ENCODE measurements at places on chromosomes 11 and 22.

GRCh38 chr11:126891556-126892217 lies 108.9 kb downstream of the KIRREL3 start:
- no peak for DNase-seq

DNA sequence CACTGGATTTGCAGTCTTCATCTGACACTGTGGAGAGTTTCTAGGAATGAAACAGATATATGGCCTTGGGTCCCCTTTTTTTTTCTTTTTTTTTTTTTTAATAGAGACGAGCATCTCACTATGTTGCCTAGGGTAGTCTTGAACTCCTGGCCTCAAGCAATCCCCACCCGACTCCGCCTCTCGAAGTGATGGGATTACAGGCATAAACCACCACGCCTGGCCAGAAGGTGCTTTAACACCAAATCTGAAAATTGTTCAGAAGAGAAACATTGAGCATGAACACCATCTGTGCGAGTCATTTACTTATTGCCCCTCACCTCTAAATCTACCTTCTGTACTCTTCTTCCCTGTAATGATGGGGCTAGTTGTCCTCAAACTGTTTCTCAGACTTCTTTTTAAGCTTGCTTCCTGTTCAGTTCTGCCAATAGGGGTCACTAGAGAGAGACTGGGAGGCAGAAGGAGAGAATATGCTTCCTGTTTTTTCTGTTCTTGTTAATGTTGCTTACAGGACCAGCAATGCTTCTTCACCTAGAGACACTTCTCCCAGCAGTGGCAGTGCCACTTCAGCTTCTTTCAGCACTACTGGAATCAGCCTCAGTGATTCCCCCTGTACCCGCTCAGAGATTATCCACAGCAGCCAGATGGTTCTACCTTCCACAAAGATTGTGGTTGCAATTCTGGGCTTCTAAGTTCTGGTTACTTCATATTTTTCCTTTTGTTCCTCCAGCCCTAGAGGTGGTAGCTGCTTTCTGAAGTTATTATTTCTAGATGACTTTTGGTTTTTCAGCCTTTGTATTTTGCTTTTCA lies 20.8 kb upstream of the ZBED5 start:
- DNase-seq, result peak; percentile 3

DNA sequence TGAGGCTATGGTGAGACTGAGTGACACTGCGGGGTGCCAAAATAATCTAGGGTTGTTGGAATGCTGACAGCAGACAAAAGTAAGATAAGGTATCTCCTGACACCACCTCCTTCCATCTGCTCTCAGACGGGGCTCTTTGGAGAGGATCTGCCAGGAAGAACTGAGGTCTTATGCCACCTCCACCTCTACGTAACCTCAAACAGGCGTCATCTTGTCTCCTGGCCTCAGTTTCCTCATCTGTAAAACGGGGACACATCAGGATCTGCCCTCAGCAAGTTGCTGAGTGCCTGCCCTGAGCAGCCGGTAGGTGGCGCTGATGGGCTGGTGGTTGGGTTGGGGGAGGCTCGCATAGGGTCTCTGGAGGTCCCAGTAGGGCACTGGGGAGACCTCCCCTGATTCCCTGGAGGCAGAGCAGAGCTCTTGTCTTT lies 1.7 kb upstream of the MYEOV start:
- DNase-seq, result no peak

DNA sequence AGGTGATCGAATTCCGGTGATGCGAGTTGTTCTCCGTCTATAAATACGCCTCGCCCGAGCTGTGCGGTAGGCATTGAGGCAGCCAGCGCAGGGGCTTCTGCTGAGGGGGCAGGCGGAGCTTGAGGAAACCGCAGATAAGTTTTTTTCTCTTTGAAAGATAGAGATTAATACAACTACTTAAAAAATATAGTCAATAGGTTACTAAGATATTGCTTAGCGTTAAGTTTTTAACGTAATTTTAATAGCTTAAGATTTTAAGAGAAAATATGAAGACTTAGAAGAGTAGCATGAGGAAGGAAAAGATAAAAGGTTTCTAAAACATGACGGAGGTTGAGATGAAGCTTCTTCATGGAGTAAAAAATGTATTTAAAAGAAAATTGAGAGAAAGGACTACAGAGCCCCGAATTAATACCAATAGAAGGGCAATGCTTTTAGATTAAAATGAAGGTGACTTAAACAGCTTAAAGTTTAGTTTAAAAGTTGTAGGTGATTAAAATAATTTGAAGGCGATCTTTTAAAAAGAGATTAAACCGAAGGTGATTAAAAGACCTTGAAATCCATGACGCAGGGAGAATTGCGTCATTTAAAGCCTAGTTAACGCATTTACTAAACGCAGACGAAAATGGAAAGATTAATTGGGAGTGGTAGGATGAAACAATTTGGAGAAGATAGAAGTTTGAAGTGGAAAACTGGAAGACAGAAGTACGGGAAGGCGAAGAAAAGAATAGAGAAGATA lies at the start of gene MALAT1:
Gene MALAT1 (plus strand): TSS at position 69 of the 736 bp plus-strand sequence.
- peak; percentile 73 for DNase-seq

GRCh38 chr22:39234472-39234787 lies 10.4 kb downstream of the PDGFB start:
- DNase-seq, result no peak

DNA sequence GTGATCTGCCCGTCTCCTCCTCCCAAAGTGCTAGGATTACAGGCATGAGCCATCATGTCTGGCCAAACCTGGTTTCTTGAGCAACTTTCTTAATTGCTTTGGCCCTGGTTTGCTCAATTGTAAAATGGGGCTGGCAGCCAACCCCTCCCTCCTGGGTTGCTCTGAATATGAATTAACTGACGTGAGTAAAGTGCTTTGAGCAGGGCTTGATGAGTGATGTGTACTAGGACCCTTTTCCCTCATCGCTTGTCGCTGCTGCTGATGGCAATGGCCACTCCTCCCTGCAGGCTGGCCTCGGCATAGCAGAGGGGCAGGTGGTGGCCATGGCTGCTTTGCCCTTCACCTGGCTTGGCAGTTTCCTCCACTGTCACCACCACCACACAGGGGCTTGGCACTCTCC lies 41.5 kb downstream of the RNF141 start:
- DNase-seq, result no peak
